AG10803 (cell line): ENCODE measurements at places on chromosomes 4 and X.

DNA sequence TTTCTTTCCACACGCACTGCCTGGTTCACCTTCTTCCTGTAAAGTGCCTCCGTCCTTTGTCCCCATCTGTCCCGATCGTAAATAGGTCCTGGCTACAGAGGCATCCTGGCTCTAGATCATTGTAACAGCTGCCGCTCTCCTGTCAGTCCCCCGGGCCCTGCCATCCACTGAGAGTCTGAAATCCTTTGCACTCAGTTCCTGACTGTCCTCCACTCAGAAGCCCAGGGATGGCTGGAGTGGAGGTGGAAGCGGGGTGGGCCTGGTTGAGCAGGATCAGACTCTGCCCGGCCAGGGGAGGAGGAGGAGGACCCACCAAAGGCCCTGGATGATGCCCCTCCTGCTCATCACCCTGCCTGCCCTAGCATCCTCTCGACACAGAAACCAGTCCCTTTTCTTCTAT is 29.8 kb downstream of the PIGG start:
- DNase-seq: no peak

GRCh38 chr4:85738721-85739120 is 263.8 kb downstream of the ARHGAP24 start:
- DNase-seq: peak; percentile 44

GRCh38 chrX:115901241-115901640 is 269.3 kb upstream of the AGTR2 start:
- DNase-seq: no peak

DNA sequence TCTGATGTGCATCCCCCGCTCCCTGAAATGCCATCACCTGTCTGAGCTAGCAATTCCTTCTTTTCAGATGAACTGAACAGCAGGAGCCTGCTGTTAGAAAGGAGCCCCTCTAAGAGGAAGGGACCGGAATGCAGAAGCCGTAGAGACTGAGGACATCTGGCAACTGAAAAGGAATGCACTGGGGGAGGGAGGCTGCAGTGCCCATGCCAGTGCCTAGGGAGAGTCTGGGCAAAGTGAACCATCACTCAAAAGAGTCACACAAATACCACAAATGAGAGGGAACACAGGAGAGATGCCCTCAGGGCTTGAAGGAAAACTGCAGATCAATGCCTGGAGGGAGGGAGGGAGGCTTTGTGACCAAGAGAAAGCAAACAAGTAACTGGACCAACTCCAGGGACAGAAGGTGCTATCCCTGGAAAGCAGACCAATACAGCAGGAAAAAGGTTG is 93.9 kb upstream of the CBR4 start:
- no peak for DNase-seq

- no peak for DNase-seq
Observed at GRCh38 chrX:43717161-43717560, 61.1 kb downstream of the MAOA start.
